ENCODE measurements at places on chromosomes 7 and 10.

- no peak for DNase-seq
Measured at GRCh38 chr10:8405596-8405995, 351.1 kb downstream of the GATA3 start.

DNA sequence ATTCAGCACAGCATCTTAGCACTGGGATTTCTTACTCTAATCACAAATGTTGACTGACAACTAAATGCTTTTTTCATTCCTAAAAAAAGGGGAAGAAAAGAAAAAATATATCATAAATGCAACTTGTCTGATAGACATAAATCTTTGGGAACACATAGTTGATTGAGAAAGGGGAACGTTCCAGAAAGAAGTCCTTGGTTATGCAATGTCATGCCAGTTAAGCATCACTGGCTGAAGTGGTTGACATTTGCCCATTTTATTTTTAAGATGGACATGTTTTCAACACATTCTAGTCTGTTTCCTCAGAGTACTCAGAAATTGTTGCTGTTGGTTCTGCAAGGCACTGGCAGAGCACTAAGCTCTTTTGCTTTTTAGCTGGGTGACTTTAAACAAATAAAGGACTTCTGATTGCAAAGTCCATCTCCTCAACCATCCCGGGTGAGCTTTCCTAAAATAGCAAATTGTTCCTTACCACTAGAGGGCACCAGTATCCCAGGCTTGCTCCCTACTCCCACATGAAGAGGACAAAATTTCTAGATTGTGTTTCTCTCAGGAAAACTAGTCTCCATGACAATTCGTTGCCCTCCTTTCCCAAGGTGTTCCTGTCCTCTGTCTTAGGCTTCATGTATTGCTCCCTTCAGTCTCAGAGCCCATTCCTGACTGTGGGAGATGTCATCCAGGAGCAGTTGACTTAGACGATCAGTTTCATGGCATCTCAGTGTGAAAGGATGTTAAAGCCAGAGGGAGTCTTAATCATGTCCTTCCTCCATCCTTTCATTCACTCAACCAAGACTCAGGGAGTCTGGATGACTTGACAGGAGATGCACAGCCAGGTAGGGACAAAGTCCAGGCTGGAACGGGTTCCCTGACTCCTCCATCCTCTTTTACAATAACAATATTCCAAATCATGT, 23.9 kb downstream of the OPALIN start:
- DNase-seq = no peak

DNA sequence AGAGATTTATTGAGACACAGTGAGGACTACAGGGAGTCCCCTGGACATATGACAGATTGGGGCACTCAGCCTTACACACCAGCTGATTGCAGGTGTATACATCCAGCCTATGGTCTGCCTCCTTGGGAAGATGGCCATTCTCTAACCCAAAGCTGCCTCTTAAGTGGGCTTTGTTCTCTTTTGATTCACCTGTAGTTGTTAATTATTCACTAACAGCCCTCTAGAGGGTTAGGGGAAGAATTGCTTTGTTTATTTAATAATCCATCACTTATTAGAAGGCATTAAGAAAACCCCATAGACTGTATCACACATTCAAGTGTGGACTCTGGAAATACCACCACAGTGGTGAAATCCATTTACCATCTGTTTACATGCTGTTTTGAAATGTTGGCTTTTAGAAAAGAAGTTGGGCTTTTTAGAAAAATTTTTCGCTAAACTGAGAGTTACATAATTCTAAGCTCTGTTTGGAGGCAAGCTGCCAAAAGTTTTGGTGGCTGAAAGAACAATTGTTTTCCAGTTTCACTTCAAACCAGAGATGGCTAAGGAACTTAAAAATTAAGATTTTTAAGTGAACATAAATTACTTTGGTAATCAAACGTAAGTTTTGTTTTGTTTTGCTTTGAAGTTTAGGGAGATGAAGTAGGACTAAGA, 379.1 kb downstream of the ADRA2A start:
- DNase-seq = no peak

DNA sequence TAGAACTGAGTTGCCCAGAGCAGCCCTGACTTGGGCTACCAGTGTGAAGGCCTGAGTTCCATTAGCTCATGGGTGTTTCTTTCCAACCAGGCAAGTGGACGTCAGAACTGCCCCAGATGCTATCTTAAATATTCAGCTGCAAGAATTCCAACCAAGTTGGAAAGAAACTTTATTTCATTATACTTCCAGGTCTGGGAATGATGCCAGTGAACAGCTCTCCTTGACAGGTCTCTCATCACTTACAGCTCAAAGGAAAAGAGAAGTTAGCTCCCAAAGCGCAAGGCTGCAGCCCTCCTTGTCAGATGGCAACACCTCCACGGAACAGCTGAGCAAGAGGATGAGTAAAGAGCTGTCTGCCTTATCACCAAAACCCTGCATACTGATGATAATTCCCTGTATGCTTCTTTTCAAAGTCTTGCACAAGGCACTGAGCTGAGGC, 255.5 kb upstream of the AOAH start:
- DNase-seq = no peak

GRCh38 chr10:3975016-3975415, 190.0 kb upstream of the KLF6 start:
- DNase-seq = no peak

DNA sequence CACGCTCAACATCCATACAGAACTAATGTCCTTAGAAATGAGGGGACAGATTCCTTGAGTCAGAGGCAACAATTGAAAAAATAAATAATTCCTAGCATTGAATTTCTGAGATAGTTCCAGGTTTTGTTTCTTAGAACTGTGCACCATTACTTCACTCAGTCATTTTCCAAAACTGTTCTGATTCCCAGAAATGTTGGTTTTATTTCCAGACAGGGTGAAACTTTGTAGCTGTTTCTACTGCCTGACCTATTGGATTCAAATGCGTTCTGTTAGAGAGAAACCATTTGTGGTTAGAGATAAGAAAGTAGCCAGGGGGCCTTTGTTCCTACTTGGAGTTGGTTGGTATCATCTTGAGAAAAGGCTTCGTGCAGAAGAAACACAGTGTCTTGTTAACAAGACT, 8.1 kb upstream of the DEPP1 start:
- no peak for DNase-seq

DNA sequence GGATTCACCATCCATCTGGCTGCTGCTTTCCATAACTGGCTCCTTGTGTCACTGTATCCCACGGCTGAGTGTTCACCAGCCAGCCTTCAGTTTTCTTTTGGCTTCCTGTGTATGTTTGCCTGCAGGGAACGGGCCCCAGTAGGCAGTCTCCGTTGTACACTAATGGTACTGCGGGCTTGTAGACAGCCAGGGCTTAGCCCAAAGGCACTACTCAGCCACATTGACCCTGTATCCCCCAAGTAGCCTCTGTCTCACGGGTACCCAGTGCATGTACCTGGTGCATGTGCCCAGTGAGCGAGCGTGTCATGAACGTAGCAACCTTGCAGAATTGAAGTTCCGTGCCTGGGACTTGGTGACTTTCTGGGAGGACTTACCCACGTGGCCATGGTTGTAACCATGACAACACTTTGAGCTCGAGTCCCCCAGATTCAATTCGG, 6.1 kb downstream of the PFKFB3 start:
- DNase-seq = no peak

GRCh38 chr10:71069909-71070666, 142.3 kb upstream of the UNC5B start:
- no peak for DNase-seq

GRCh38 chr10:13183625-13184024, 22.3 kb downstream of the MCM10 start:
- no peak for DNase-seq

- DNase-seq = no peak
Measured at GRCh38 chr10:101028446-101029337, 2.2 kb downstream of the PDZD7 start.

DNA sequence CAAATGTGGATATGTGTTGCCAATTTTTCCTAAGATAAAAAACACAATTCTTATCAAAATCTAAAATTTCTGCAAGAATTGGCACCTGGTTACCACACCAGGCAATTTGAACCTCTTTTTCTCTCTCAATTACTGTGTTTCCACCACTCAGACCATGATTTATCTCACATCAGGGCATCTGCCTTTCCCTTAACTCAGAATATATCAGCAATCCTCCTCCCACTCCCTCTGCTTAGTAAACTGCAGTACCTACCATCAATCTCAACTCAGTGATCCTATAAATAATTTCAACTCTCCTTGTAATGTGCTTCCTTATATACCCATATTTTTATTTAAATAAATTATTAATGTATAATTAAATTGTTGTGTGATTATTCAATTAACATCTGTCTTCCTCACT, 212.3 kb upstream of the PCDH15 start:
- DNase-seq = no peak

GRCh38 chr10:32582946-32583345, 137.0 kb downstream of the CCDC7 start:
- no peak for DNase-seq

- DNase-seq = no peak
Measured at GRCh38 chr7:6917258-6917657, 91.2 kb upstream of the CCZ1B start.

GRCh38 chr7:2116989-2117591, 115.7 kb downstream of the MAD1L1 start:
- no peak for DNase-seq

DNA sequence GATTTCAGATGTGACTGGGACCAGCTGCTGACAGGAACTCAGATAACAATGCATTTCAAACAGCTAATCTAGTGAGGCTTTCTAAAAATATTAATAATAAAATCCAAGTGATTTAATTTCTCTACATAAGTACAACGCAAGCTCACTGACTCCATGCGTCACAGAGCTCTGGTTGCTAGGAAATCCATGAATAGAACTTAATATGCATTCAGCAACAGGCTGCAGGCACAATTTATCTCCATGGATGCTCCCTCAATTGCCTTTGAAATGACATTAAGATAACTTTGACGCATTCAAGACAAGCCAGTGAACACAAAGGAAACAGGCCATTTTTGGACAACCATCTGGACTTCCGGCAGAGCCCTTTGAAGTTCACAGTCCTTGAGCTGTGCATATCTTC, 118.7 kb upstream of the COL1A2 start:
- DNase-seq = no peak

GRCh38 chr10:78777466-78777865, 291.3 kb upstream of the ZMIZ1 start:
- no peak for DNase-seq

Measured in T-helper 2 cell (primary cell).